ENCODE measurements at places on chromosomes 4 and X. TPM values are rescaled to one million over a fixed set of nuclear protein-coding genes. Genes with fewer than 3 reads are reported as not detected.

DNA sequence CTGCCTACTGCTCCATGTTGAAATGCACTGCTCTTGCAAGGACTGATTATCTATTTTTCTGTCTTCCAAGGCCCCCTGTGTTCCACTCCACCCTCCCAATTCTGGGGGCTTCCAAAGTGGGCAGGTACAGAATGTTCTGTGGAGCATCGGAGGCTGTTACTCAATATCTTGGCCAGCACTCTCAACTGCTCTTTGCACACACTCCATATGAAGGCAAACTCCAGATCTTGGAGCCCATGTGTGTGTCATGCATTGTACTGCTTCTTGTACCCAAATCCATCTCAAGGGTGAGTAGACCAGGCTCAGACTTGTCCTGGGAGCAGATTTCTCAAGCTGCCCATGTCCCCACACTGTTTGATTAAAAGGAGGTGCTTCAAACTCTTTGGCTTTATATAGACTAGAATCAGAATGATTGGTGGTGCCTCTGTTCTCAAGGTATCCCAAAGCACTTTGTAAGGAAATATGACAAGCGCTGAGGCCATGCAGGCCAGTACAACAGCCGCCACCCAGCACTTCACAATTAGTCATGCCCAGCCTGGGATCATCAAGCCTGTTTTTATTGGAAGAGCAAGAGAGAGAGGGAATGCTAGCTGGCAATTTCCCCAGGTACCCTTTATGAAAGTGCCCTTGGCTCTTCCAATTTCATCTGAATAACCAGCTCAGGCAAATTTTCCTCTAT lies 44.3 kb downstream of the AR start:
- no peak for DNase-seq

DNA sequence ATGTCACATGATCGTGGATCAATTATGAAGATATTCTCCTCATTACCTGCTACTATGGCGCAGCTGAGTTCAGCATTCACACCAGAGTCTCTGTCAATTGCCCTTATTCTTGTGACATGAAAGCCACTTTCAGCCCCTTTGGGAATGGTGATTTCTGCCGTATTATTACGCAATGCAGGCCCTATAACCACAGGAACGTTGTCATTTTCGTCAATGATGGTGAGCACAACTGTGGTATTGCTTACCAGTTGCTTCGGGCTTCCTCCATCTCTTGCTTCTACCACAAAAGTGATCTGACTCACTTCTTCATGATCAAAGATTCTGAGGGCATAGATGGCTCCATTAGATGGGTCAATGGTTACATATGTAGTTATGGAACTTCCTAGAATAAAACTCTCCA lies 2.1 kb downstream of the PCDH18 start:
- no peak for DNase-seq

GRCh38 chrX:19887911-19888879 lies 795 bp upstream of the SH3KBP1 start:
- peak; percentile 60 for DNase-seq

DNA sequence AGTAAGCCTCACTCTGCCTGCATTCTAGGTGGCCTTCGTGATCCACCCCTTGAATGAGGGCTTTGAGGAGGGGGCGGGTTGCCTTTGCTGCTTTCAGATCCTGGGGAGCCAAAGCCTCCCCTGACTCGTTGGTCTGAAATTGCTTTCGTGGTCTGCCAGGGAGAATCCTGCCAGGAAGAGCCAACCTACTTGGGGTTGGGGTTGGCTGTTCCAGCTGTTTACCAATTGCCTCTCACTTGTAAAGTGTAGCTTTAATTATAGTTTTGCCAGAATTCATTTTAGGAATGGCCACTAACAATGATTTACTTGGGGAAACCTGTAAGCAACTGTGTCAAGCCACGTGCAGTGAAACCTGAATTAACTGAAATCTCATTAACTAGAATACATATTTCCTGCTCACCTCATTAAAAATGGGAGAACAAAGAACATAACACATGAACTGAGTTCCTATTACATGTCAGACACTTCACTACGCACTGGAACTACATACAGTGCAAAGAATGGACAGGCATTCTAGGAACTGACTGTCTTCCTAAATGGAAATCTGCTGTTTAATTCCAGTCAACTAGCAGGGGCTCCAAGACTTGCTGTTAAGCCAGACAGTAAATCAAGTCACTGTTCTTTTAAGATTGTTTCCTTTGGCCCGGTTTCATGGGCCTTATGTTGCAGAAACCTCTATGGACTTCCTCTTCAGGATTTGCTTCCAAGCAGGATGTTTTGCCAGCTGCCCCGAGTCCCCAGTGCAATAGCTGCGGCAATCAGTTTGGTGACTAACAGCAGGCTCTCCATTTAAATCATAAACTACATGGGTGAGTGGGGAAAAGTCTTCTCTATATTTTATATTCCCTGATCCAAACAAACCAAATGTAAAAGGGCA lies 16.4 kb upstream of the NKRF start:
- DNase-seq: no peak

GRCh38 chrX:29662101-29662500 lies 553.3 kb upstream of the MAGEB2 start:
- DNase-seq: no peak

GRCh38 chrX:16465081-16465876 lies 184.7 kb upstream of the S100G start:
- DNase-seq: no peak

GRCh38 chr4:53961351-53961750 lies 103.1 kb downstream of the CHIC2 start:
- no peak for DNase-seq

DNA sequence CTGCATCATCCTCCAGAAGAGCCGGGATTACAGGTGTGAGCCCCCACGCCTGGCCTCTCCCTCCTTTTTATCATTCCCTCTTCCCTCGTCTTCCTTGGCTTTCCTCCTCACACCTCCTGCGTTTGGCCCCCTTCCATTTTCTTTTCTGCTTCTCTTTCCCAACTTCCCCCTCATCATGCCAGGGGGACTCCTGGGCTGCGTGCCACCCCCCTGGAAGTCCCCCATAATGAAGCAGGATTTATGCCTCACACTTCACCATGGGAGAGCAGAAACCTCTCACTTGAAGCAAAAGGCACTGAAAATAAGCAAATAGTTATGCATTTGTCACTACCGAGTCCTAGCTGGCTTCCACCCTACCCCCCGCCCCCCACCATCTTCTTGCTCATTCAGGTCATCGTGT lies 7.9 kb downstream of the TKTL1 start:
- no peak for DNase-seq

DNA sequence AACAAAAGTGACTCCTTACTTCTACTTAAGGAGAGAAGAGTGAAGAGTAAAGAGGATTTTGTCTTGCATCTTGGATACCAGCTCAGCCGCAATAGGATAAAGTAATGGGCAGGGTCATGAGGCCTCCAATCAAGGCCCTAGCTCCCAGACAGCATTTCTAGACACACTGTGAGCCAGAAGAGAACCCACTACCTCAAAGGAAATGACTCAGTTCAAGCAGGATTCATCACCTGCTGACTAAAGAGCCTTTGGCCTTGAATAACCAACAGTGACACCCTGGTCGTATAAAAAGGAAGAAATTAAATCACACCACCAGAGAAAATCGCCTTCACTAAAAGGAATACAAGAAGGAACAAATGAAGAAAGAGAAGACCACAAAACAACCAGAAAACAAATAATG lies 416.1 kb downstream of the PCDH18 start:
- no peak for DNase-seq

- no peak for DNase-seq
Measured at GRCh38 chr4:141350122-141350905, 129.6 kb downstream of the ZNF330 start.

GRCh38 chr4:115850799-115851509 lies 737.5 kb upstream of the NDST4 start:
- no peak for DNase-seq

- DNase-seq: no peak
Measured at GRCh38 chrX:39158801-39159657, 357.8 kb downstream of the MID1IP1 start.

GRCh38 chr4:139175646-139176301 lies 1.2 kb downstream of the ELF2 start:
- no peak for DNase-seq

DNA sequence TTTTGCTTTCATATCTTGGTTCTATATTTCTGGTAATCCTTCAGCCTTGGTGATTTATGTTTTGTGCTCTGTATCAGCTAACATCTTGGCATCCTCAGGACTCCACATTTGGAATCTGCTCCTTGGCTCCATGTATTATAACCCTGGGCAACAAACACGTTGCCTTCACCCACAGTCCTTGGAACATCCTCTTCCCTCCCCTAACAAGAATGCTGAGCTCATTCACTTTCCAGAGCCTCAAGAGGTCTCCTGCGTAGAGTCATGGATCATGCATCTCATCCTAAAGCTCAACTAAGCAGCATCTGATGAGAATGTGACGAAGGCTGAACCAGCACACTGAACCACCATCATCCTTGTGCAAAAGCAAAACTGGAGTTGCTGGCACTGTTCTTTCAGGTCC lies 60.5 kb upstream of the C1GALT1C1 start:
- no peak for DNase-seq

DNA sequence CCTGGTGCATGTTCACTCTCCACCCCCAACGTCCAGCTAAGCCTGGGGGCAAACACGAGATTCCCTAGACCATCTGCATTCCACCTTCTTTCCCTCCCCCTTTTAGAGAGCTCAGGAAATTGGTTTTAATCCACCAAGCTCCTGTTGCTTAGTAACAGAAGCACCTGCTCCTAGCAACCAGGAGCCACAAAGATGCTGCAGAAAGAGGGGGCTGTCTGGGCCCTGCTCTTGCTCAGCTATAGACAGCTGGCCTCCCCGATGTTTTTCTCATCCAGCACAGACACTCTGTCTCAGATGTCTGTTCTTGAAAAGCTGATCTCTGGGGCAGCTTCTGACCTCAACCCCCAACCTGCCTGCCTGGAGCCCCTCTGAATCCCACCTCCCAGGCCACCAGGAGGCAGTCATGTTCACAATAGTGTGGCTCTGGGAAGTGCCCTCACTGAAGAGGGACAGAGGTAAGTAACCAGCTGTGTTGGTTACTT lies 71.5 kb downstream of the SLC16A2 start:
- DNase-seq: peak; percentile 49

- peak; percentile 46 for DNase-seq
Measured at GRCh38 chr4:158895797-158896576, 127.2 kb downstream of the FNIP2 start.

- no peak for DNase-seq
Measured at GRCh38 chr4:113170805-113171468, 121.5 kb downstream of the ANK2 start.

GRCh38 chrX:24017674-24018073 lies 9.3 kb downstream of the KLHL15 start:
- no peak for DNase-seq

GRCh38 chr4:170026253-170027021 lies at the start of gene MFAP3L:
TSS of gene MFAP3L (minus strand) at chr4:170026395. CDS start at chr4:170005877, 20,518 bp downstream.
- DNase-seq: peak; percentile 82

GRCh38 chrX:78710171-78710570 lies 37.3 kb upstream of the LPAR4 start:
- DNase-seq: no peak

DNA sequence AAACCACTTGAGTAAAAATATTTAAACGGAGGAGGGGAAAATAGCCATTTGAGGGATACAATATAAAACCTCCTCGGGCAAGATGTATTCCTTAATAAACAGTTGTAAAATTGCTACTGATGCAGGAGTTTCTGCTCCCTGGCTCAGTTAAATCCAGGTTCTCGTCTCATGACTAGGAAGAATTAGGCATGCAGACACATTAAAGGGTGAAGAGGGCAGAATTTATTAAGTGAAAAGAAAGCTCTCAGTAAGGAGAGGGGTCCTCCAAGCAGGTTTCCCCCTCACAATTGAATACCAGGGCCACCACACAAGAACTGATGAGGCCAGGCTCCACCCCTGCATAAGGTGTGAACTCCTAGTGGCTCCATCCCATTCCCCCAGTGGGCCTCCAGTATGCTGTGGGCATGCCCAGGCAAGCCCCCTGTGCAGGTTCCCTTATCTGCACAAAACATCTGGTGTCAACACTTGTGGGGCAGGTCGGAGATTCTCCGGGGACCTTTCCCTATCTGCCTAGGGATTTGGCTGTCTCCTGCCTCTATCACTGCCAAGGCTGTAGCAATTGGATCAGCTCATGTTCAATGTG lies 80.4 kb downstream of the HS6ST2 start:
- no peak for DNase-seq

DNA sequence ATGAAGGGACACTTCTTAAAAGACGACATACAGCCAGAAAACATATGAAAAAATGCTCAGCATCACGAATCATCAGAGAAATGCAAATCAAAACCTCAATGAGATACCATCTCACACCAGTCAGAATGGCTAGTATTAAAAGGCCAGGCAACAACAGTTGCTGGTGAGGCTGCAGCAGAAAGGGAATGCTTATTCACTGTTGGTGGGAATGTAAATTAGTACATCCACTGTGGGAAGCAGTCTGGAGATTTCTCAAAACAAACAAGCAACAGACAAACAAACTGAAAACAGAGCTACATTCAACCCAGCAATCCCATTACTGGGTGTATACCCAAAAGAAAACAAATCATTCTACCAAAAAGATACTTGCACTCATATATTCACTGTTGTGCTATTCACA lies 197.9 kb downstream of the EVC2 start:
- DNase-seq: no peak

- no peak for DNase-seq
Measured at GRCh38 chrX:118968031-118968430, 6.4 kb upstream of the LONRF3 start.

DNA sequence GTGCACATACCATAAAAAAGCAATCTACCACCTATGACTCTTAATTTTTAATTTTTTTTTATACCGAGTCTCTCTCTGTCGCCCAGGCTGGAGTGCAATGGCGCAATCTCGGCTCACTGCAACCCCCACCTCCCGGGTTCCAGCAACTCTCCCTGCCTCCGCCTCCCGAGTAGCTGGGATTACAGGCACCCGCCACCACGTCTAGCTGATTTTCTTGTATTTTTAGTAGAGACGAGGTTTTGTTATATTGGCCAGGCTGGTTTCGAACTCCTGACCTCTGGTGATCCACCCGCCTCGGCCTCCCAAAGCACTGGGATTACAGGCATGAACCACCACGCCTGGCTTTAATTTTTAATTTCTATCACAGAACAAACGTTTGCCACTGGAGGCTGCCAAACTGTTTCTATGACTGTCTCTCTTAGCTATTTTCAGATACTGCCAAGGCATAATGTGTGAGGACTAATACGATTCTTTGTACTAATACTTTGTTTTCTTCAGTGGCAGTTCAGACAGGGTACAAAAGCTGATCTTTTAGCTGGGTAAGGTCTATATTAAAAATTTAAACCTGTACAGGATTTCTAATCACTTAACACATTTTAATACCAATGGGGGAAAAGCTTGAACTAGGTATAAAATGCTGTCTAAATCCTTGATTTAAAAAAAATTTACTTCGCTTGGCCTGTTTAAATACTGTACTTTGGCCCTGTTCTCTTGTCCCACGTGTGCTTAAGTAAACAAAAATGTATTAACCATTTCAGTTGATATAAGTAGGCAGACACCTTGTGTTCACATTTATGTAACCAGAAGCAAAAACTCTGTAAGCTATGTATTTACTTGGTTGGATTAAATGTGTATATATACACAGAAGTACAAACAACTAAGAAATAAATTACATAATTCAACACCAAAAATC lies 2.3 kb downstream of the PGRMC2 start:
- no peak for DNase-seq

- no peak for DNase-seq
Measured at GRCh38 chr4:91128519-91128918, 1001.3 kb downstream of the CCSER1 start.

PAGE4 gene
- total RNA-seq: not detected

FGF2 gene
- total RNA-seq: 1.5 TPM

FOXP3 gene
- total RNA-seq: 10.5 TPM

HERC5 gene
- 7.0 TPM for total RNA-seq

JAKMIP1 gene
- 12.7 TPM for total RNA-seq

OPHN1 gene
- 0.20 TPM for total RNA-seq

SHROOM2 gene
- total RNA-seq: not detected

ERCC6L gene
- total RNA-seq: 10.2 TPM

VGLL1 gene
- not detected for total RNA-seq
